ENCODE measurements at places on chromosomes 1 and 21.

GRCh38 chr1:1597275-1597930, 2.5 kb downstream of the FNDC10 start:
- no peak for DNase-seq

GRCh38 chr1:205849619-205850355, at the start of gene PM20D1:
PM20D1 (minus strand) TSS chr1:205850132; CDS start chr1:205850072, 60 bp downstream.
- DNase-seq, result peak; percentile 58

DNA sequence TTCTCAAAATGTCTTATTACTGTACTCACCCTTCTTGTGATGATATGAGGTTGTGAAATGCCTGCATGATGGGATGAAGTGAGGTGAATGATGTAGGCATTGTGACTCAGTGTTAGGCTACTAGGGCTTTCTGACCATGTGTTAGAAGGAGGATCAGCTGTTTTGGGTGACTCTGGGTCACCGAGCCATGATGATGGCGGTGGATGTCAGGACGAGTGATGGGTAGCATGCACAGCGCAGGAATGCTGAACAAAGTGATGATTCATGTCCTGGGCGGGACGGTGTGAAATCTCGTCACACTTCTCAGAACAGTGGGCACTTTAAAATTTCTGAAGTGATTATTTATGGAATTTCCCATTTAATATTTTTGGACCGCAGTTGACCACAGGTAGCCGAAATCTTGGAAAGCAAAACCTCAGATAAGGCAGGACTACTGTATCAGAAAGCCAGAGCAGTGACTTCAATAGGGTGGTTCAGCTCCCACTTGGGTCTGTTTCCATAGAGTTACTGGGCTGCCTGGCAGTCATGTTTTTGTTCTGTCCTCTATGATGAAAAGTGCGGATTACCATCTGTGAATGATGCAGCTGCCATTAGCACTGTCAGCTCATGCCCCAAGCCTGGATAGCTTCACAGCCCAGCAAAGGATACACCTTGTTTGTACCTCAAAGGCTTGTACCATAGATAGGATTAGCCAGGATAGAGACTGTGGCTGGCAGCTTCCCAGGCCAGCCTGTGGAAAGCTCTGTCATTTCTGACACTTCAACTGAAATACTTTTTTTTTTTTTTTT, 26.6 kb downstream of the IL6R start:
- DNase-seq, result no peak

DNA sequence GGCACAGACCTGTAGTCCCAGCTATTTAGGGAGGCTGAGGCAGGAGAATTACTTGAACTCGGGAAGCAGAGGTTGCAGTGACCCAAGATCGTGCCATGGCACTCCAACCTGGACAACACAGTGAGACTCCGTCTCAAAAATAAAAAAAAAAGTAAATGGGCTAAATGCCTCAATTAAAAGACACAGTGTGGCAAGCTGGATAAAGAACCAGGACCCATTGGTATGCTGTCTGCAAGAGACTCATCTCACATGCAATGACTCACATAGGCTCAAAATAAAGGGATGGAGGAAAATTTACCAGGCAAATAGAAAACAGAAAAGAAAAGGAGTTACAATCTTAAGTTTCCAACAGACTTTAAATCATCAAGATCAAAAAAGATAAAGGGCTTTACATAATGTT, 40.3 kb downstream of the ACBD6 start:
- DNase-seq, result no peak

GRCh38 chr21:32519945-32520874, 65.1 kb downstream of the TCP10L start:
- DNase-seq, result no peak

DNA sequence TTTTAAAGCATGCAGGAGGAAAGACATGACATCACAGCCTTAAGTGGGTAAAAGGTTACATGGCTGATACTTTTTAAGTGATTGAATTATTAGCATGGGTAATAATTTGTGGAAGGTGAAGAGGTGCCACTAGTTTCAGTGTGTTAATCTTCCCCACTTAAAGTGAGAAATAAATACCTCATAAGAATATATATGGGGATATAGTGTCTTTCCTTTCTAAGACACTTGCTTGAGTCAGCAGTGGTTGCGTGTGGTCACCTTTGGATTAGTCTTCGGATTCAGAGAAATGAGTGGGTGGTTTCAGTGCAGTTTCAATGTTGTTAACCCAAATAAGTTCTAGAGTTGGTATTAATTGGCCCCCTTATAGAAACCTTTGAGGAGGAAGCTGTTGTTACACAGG, 94.1 kb downstream of the ADGRL2 start:
- DNase-seq, result no peak

GRCh38 chr1:159120317-159120716, 43.8 kb upstream of the AIM2 start:
- no peak for DNase-seq

DNA sequence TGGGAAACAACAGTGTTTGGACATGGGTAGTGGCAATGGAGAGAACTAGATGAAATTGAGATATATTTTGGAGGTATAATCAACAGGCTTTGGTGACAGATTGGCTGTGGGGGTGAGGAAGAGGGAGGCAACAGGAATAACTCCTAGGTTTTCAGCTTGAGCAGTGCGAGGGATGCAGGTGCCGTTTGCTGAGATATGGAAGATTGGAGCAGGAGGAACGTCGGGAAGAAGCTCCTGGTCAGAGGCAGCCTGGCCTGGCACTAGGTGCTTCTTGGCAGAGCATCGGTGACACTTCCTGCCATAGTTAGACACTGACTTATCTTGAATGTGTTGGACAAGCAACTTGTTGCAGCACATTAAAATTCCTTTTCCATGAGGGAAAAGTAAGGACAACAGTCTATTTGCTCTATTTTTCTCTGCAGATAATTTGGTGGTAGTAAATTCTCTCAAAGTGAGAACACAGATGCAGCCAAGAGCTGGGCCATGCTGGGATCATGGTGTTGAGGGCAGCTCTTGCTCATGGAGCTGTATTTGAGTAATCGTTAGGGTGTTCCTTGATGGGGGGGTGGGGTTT, 21.5 kb upstream of the MYSM1 start:
- DNase-seq, result no peak

DNA sequence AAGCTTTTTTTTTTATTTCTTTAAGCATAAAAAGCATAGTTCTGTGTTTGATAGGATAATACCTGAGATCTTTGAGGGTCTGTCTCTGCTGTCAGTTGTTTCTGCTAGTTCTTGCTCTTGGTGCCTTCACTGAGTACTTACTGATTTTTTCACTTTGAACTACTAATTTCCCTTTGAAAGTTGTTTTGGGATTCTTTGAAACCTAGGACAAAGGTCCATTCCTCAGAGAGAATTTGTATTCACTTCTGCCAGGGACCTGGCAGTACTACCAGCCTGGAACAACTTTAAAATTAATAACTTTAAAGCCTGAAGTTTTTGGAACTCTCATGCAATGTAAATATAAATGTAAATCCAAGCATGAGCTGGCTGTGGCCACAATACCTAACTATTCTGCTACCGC, 190.1 kb downstream of the TM2D1 start:
- DNase-seq, result no peak

DNA sequence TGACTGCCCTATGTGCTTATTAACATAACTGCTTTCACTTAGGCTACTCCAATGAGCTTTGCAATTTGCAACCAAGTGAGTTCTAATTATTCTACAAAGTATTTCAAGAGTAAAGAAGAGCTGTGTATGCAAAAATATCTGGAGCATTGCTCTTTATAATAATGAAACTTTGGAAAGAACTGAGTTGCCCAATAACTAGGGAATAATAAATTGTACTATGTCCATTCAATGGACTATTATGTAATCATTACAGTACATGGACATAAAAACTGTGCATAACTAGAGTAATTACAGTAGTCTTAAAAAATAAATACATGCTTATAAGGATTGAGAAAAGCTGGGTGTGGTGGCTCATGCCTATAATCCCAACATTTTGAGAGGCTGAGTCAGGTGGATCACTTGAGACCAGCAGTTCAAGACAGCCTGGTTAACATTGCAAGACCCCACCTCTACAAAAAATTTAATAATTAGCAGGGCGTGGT, 70.3 kb upstream of the JAK1 start:
- no peak for DNase-seq

DNA sequence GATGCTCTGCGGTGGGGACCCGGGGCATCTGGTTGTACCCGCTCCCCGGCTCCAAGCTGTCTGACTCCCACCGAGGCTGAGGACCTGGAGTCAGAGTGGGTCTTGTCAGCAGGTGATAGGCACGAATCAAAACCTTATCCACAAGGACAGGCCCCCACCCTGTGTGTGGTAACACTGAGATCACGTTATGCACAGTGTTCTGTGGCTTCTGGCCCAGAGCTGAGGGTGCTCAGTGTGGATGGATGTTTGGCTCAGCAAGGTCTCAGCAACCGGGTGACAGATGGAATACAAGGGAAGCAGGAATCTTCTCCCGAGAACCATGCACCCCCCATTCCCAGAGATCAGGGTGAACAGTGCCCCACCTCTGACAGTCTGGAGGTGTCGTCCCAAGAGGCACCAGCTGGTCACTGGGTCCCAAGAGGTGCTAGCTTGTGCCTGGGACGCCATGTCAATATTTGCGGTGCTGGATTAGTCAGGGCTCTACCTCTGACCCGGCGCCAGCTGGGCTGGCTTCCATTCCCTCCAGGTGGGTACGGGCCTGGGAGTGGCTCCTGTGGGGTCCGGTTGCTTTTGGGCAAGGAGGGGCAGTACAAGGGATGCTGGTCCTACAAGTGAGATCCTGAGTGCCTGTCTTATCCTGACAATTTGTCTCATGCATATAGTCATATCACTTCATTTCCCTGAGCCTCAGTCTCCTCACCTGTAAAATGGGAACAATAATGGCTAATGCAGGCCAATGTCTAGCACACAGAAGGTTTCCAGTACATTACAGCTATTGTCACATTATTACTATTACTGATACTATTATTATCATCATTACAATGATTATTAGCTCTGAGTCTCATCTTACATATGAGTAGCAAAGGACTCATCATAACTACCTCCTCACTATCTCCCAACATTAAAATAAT, 957 bp downstream of the CAPN9 start:
- no peak for DNase-seq

DNA sequence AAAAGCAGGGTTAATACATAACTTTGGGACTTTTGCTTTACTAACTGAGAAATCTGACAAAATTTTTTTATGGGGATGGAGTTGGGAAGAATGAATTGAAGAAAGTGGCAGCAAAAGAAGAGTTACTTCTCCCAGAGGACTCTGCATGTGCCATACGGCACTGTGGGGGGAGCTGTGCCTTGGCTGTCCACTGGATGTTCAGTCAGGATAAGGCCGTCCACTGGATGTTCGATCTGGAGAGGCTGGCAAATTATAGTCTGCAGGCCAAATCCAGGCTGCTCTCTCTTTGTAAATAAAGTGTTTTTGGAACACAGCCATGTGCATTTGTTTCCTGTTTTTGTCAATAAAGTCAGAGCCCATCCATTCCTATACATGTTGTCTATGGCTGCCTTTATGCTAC, 4.5 kb upstream of the MAP3K7CL start:
- no peak for DNase-seq

DNA sequence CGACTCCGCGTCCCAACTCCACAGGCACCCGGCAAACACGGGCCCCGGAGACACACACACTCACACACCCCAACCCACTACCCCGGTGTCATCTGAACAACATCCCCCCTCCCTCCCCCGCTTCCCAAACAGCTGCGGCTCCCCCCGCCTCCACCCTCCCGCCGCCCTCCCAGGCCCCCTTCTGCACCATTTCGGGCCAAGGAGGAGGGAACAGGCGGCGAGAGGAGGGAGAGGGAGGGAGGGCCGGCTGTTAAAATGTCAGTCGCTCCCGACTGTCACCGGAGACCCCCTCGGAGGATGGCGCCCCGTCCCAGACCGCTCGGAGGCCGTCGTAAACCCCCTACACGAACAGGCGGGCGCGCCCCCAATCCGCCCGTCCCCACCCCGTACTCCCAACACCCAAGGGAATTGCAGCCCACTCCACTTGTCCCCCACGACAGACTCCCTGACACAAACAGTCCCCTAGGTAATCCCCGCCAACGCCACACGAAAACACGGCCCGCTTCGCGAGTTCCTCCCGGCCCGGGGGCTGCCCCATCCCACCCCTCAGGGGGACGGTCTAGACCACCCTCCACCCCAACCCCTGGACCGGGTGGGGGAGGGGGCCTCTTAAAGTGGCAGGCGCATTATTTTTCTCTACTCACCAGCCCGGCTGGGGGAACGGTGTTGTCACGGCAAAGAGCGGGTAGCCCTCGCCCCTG, 583 bp downstream of the MEF2D start:
- no peak for DNase-seq

DNA sequence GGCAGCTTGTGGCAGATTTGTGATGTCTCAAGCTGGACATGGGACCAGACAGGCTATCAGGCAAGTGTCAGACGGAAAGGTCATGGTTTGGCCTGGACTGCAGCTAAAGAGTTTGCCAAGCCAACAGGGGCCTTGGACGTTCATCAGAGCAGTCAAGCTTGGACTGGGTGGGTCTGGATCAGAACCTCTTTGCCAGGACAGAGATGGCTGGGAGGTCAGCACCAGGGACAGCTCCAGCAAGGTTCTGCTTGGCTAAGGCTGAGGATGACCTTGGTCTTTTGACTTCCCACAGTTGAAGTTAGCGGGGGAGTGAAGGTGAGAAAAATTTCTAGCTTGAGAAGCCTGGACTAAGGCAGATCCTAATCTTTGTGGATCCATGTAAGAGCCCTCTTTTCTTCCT, 68.1 kb downstream of the GRIK3 start:
- no peak for DNase-seq

DNA sequence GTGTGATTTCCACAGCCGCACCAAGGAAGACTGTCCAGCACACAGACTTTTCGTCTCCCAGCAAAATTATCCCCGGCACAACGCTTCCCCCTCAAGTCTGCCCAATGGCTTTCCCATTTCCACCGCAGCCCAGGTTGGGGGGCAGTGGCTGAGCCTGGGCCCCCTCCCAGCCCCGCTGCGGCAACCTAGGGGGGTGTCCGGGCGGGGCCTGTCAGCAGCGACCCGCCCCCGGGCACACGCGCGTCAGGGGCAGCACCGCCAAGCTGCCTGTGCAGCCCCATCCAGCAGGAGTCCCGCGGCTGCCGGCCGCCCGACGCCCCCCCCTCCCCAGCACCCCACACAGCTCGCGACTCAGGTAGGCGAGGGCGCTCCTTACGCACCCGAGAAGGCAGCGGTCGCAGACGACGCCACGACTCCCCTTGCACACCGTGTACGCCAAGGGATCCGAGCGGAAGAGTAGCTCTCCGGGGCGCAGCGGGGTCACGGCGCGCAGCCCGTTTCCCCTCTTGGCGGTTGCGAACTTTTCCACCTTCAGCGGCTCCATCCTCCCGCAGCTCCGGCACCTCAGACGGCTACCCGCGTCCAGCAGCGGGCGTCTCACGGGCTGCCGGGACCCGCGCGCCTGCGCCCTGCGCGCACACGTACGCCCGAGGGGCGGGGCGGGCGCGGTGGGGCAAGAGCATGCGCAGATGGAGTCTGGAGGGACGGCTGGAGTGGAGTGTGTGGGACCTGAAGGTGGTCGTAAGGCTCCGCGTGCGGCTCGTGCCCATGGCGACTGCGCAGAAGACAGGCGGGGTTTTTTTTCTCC, at the start of gene SMYD3:
TSS of gene SMYD3 (minus strand) at position 606 of the 808 bp plus-strand sequence.
- DNase-seq, result peak; percentile 46

DNA sequence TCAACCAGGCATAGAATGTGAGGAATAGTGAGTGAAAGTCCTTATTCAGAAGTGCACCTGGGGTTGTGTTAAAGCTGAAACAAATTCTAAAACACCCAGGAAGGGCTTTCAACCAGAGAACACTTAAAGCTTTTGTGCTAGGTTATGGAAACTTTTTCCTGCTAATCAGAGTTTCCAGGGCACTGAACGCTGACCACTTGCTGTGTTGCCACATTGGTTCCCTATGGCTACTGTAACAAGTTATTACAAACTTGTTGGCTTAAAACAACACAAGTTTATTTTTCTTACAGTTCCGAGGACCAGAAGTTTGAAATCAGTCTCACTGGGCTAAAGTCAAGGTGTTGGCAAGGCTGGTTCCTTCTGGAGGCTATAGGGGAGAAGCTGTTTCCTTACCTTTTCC, 300.6 kb downstream of the HHAT start:
- no peak for DNase-seq

Measured in stimulated activated CD8-positive, alpha-beta memory T cell treated with anti-CD3 and anti-CD28 coated beads, Interleukin-4, amount 100 ng/mL, for 1 hour (primary cell).